ENCODE measurements at places on chromosomes 5 and 9.

GRCh38 chr5:4017076-4017803, 421.6 kb downstream of the IRX1 start:
- DNase-seq = no peak

GRCh38 chr5:10311595-10312425, 4.1 kb upstream of the CMBL start:
- no peak for DNase-seq

- no peak for DNase-seq
Observed at GRCh38 chr9:116555556-116556155, 131.4 kb upstream of the TRIM32 start.

DNA sequence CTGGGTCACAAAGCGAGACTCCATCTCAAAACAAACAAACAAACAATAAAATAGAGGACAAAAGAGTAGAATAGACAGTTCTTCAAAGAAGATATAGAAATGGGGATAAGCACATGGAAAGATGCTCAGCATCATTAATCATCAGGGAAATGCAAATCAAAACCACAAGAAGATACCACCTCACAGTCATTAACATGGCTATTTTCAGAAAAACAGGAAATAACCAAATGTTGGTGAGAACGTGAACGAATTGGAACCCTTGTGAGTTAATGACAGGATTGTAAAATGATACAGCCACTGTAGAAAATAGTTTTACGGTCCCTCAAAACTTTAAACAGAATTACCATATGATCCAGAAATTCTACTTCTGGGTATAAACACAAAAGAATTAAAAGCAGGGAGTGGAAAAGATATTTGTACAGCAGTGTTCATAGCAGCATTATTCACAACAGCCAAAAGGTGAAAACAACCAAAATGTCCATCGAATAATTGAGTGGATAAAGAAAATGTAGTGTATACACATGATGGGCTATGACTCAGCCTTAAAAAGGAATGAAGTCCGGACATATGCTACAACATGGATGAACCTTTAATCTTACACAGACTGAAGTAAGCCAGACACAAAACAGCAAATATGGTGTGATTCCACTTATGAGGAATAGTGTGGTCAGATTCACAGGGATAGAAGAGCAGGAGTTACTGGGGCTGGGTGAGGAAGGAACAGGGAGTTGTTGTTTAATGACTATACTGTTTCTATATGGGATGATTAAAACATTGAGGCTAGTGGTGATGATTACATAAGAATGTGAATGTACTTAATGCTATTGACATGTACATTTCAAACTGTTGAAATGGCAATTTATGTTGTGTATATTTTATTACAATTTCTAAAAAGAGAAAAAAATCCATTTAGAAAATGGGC, 19.7 kb downstream of the OR2V2 start:
- DNase-seq = no peak

DNA sequence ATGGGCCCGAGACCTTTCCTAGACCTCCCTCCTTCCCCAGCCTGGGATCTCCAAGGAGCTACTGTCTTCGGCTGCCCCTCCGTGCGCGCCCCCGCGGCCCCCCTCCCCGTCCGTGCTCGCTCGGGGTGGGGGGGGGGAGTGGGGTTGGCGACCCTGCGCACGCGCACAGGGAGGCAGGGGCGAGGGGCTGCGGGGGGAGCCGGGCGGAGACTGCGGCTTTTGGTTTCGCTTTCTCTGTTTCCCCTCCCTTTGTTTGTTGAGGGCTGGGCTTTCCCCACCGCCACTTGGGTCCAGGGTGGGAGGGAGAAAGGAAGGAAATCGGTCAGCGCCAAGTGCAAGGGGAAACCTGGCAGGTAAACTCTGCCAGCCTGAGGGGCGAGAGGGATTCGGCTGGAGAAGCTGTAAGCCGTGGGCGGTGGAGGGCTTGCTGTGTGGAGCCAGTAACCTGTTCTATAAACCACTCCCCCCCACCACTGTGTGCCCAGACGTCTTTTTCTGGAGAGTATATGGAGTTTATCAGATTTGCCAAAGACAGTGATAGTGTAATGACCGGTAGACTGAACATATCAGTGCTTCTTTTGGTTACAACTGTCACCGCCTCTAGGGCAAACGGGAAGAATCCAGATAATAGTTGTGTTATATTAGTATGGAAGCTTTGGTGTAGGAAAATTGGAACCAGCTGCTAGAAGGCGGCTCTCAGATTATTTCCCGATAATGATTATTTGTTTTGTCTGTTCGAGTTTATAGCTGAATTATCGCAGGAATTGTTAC, 684 bp downstream of the DNAJA1 start:
- DNase-seq = peak; percentile 91

DNA sequence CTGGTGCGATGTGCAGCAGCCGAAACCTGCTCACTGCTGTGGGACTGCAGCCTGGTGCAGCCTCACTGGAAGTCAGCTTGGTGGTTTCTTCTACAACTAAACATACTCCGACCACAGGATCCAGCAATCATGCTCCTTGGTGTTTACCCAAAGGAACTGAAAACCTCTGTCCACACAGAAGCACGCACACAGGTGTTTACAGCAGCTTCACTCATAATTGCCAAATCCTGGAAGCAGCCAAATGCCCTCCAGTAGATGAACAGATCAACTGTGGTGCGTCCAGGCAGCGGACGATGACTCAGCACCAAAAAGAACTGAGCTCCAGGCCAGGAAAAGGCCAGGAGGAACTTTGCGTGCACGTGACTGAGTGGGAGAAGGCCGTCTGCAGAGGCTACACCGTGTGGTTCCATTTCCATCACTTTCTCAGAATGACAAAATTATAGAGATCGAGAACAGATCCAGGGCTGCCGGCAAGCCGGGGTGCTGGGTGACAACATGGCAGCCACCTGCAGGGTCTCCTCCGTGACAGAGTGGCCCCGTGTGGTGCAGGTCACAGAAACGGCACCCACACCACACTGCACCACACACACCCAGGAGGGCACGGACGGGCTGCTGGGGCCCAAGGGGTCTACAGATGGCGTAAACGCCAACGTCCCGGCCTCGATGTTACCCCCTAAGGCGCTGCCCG, 23.1 kb upstream of the NSMF start:
- no peak for DNase-seq

GRCh38 chr5:99368726-99369125, 439.9 kb upstream of the CHD1 start:
- no peak for DNase-seq

DNA sequence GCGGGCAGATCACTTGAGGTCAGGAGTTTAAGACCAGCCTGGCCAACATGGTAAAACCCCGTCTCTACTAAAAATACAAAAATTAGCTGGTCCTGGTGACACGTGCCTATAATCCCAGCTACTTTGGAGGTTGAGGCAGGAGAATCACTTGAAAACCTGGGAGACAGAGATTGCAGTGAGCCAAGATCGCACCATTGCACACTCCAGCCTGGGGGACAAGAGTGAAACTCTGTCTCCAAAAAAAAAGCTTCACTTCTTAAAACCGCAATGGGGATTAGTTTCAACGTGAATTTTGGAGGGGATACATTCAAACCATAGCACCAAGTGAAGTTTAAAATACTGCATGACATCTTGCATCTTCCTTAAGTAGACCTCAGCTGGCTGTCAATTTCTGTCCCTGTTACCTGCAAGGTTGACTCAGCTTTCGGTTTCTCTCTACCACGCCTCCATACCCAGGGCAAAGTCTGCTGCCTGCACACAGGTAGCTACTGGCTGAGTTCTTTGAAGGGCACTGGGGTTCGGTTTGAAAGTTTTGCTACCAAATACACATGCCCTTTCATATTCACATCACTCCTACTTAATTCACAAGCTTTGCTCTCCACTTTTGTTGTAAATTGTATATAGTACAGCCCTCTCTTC, 69.3 kb downstream of the KIAA1958 start:
- no peak for DNase-seq

- DNase-seq = no peak
Observed at GRCh38 chr5:86570427-86571083, 47.2 kb upstream of the COX7C start.

DNA sequence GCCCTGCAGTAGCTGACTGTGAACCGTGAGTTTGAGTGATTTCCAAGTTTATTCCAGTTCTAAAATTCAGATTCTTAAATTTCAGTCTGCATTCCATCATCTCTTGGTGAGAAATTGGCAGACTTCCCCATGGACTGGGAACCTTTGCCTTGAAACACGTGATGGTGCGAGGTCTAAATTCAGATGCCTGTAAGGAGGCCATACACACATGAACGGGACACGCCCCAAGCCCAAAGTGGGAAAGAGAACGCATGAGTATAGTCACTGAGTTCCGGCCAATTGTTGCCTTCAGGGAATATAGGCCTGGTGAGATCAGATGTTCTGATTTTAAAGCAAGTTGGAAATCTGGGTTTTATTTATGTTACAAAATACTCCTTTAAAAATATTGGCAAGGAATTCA, 1084.4 kb upstream of the WWC1 start:
- DNase-seq = no peak

DNA sequence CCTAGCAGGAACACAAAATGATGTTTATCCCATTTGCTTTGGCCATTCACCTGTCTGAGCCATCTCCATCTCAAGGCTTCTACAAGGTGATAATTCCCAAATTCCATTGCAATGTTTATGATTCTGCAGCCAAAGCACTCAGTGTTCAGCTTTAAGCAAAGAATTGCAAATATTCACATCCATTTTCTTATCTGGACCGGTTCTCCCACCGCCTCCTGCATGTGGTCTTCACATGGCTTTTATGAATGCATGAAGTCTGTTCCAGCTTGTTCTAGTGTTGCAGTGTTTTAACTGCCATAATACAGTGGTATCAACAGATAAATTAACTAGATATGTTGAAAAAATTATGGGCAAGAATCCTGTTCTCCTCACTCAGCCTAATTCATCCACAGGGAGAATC, 443.0 kb upstream of the KLF4 start:
- no peak for DNase-seq

GRCh38 chr9:32422237-32422806, 37.9 kb downstream of the ACO1 start:
- no peak for DNase-seq

DNA sequence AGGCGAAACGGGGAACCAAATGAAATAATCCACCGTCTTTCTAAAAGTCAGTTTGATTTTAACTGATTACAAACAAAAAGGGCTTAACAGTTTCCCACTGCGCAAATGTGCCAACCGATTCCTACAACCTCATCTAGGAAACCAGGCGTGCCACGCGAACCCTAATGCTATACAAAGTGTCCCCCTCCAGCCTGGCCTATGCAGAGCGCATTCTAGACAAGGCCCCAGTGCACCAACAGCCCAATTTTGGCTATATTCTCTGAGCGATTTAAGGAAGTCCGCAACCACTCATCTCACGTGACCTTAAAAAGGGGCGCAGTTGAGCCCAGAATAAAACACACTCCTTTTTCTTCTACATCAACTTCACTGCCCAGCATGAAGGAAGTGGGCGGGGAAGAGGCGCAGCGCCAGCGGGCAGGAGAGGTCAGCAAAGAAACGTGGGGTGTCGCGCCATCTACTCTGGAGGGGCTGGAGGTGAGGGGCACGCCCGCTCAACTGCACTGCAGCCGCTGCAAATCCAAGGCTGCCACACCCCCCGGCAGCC, 779 bp downstream of the FAM13B start:
- DNase-seq = peak; percentile 78

DNA sequence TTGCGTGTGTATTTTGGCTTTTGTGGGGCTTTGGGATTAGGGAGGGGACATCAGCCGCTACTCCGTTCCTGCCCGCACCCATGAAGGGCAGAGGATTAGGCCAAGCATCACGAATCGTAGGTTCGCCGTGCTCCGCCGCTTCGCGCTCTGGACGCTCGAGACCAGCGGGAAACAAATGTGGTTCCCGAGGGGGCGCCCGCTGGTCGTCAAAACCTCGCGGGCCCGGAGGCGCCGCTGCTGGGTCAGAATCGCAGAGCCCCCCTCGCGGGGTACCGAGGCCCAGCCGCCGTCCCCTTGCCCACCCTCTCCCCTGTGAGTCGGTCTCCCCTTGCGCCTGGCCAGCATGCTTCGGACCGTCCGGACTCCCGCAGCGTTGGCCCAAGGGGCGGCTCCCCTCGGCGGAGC, 2.3 kb upstream of the PAX5 start:
- no peak for DNase-seq

GRCh38 chr5:94359880-94360279, 258.5 kb downstream of the KIAA0825 start:
- DNase-seq = no peak

DNA sequence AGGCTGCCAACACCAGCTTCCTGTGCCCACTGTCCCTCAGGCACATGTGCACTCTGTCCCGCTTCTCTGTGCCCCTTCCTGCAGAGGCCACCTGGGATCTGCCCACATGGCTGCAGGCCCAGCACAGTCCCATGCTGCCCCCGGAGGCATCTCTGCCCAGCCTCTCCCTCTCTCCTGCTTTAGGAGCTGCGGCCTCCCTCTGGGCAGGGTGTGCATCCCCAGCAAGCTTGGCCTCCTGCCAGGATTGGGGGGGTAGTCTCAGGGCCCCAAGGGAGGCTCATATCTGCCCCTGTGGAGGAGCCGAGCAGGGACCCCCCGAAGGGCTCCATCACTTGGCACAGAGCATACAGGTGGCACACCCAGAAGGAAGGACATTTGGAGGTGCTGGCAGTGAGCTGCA, 24.8 kb downstream of the FLT4 start:
- no peak for DNase-seq

GRCh38 chr9:135850737-135851136, 56.6 kb downstream of the CAMSAP1 start:
- no peak for DNase-seq

DNA sequence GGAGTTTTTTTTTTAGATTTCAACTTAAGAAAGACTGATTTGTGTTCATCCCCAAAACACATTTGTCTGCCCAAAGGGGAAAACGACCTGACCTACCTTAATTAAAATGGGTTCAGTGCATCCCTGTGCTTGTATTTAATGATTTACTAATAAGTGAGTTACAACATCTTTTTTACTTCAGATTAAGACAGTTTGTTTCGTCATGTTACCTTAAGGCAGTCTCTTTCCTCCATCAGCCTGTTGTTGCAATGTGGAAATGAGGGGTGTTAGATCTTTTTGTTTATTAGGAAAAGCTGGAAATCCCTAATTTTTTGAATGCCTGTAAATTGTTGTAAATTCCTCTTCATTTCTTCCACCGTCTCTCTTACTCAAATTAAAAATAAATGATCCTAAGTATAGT, 177.5 kb downstream of the GDNF start:
- no peak for DNase-seq

GRCh38 chr9:129259375-129259774, 81.3 kb upstream of the IER5L start:
- no peak for DNase-seq

- no peak for DNase-seq
Observed at GRCh38 chr5:141934099-141934844, 10.6 kb downstream of the DELE1 start.

- DNase-seq = no peak
Observed at GRCh38 chr9:130262061-130262745, 3.4 kb upstream of the HMCN2 start.

DNA sequence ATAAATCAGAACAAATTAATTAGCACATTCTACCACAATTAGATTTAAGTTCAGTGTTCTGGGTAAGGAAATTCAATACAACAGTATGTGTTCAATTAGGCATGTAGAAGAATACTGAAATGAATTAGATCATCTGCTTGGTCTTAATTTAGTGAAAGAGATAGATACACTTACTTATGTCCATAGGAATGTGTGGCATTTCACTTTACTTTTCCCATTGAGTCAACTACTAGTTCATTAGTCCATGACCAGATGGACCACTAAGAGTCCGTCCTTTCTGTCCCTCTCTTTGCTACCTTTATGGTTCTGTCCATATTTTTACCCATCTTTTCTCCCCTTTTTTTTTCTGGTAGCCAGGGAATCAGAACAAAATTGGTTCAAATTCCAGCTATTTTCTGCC, 276.9 kb downstream of the OSTF1 start:
- DNase-seq = no peak

Measured in CD4-positive, alpha-beta T cell treated with Interleukin-17A for 1 hour (primary cell).